ENCODE measurements at places on chromosomes 4 and X.

GRCh38 chrX:427812-428725 is 41.4 kb upstream of the PPP2R3B start:
- DNase-seq = no peak

- DNase-seq = no peak
Measured at GRCh38 chr4:6180841-6181631, 19.3 kb downstream of the JAKMIP1 start.

DNA sequence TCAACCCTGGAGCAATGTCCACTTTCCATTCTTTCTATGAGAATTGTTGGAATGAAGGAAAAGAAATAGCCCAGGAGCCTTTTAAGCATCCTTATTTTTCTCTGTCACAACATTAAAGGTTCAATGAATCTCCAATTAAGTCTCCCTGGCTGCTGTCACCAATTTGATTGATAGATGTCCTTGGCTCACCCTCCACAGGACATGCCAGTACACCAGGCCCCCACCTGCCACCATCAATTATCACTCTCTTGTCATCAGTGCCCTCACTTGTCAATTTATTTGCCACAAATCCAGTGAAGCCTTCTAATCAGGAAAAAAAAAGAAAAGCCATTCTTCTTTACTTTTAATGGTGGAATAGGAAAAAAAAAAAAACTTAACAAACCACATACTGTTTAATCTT is 453.6 kb downstream of the CENPC start:
- DNase-seq = no peak

DNA sequence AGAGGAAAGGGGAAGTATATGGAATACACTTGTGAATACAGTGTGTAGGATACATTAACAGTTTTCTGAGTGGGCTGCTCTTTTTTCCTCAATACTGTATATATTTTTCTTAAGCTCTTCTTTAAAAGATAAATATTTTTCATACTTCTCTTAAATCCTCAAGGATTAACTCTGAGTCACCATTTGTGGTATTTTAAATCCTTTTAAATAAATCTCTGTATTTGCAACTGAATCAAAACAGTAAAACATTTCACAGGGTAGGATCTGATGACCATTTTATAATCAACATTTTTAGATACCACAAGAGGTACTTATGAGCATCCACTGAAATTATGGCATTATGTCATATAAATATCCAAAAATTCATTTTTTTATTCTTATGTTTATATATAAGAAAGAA is 87.6 kb downstream of the GAB1 start:
- no peak for DNase-seq

DNA sequence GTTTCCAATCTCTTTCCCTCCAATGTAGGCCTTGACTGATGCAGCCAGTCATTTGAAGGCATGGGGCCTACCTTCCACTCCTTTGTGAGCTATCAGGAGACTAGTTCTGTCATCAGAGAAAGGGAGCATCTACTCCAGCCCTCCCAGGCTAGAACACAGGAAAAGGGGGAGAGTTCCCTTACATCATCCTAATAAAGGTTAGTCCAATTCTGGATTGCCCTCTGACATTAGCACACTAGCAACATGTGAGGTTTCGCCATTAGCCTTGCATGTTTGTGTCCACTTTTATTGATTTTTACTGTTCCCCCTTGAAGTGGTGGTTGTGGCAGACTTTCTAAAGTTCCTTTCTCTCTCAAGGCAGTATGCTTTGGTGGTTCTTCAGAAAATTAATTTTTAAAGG is 67.3 kb downstream of the ZFX start:
- DNase-seq = no peak

All from NCI-H1105 (cell line).